Kidney (tissue), 22 donors: ENCODE measurements at places on chromosomes 6 and 20. TPM values are rescaled to one million over a fixed set of nuclear protein-coding genes. Genes with fewer than 3 reads are reported as not detected.

The SSR1 gene
- 163 TPM for total RNA-seq

DNA sequence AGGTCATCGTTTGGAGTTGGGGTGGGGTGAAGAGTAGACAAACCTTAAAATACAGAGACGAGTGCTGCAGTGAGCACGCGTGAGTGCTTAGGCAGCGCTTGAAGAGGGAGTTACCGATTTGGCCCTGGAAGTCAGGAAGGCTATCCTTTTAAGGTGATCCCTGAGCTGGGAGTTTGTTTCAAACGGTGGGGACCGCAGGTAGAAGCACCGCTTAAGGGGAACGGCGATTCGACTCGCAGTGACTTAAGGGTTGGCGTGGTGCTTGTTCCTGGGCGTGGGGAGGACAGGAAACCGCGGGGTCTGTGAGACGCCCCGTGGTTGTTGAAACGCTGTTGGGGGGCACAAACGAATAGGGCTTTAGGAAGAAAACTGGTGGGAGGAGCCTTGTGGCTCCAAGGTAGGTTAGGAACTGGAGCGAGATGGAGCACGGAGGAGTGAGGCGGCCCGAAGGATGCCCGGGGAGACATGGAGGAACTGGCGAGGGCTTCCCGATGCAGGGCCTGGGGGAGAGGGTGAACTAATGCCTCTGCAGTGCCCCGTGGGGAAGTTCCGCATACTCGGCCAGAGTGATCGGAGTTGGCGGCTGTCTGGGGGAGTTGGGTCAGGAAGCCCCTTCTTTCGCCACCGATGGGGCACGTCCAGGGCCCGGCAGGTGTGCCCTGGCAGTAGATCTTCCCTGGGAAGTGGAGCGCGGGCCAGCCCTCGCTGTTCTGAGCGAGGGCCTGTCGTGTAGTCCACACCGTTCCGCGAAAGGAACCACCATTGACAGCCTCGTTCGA is 1.3 kb upstream of the CDYL start:
- DNase-seq, result no peak

GRCh38 chr20:10511509-10512251 is 76.6 kb downstream of the SLX4IP start:
- DNase-seq, result no peak

The KIF25 gene
- total RNA-seq, result not detected

The SIM1 gene
- 31.8 TPM for total RNA-seq

The KCNQ2 gene
- 2.2 TPM for total RNA-seq

GRCh38 chr6:31952140-31952805 is 6.4 kb downstream of the CFB start:
- no peak for DNase-seq

DNA sequence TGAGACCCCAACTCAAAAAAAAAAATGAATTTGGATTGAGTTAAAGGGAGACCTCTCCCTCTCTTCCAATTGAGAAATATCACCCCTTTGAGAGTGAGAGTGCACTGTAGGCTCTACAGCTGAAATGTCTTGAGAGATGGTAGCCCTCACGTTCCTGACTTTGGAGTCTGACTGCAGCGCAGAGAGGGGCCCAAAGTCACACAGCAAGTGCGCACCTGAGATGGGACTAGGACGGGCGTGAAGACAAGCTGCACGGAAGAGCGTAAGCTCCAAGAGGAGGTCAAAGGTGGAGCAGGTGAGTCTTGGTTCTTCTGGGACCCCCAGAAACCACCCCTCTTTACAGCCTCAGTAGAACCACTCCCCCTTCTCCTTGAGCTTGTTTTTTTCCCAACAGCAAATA is 643 bp downstream of the SLA2 start:
- DNase-seq, result no peak

- no peak for DNase-seq
Measured at GRCh38 chr6:19896693-19897010, 59.5 kb downstream of the ID4 start.
